ENCODE measurements at places on chromosomes 1 and 21. TPM values are rescaled to one million over a fixed set of nuclear protein-coding genes. Genes with fewer than 3 reads are reported as not detected.

DNA sequence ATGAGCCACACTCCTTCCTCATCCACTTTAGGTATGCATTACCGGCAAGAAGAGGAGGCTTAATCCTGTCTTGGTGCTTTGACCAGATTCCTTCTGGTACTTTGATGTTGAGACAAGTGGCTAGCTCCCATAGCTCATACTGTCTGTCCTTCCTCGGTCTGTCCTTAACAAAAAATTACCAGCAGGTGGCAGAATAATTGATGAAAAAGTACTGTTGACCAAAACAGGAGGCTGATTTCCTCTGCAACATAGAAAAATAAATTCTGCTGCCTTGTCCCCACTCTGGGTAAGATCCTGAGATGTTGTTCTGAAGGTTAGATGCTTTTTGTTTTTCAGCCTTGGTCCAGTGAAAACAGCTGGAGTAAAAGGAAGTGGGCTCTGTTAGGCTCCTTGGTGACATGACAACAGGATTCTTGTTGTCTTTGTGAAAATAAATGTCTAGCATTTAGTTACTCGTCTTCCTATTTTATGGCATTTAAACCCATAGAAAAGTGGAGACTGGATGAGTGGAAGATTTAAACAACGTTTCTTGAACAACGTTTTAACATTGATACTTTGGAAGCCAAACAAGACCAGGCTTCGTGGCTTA lies 11.2 kb upstream of the HJV start:
- no peak for DNase-seq

GRCh38 chr1:33237579-33237978 lies 18.7 kb upstream of the ZNF362 start:
- peak; percentile 31 for DNase-seq

DNA sequence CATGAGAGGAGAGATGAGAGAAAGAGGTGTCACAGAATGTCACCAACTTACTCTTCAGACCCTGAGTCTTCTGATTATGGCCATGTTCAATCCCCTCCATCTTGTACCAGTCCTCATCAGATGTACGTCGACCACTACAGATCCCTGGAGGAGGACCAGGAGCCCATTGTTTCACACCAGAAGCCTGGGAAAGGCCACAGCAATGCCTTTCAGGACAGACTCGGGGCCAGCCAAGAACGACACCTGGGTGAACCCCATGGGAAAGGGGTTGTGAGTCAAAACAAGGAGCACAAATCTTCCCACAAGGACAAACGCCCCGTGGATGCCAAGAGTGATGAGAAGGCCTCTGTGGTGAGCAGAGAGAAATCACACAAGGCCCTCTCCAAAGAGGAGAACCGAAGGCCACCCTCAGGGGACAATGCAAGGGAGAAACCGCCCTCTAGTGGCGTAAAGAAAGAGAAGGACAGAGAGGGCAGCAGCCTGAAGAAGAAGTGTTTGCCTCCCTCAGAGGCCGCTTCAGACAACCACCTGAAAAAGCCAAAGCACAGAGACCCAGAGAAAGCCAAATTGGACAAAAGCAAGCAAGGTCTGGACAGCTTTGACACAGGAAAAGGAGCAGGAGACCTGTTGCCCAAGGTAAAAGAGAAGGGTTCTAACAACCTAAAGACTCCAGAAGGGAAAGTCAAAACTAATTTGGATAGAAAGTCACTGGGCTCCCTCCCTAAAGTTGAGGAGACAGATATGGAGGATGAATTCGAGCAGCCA lies 8.0 kb downstream of the ELOA start:
- peak; percentile 50 for DNase-seq

DNA sequence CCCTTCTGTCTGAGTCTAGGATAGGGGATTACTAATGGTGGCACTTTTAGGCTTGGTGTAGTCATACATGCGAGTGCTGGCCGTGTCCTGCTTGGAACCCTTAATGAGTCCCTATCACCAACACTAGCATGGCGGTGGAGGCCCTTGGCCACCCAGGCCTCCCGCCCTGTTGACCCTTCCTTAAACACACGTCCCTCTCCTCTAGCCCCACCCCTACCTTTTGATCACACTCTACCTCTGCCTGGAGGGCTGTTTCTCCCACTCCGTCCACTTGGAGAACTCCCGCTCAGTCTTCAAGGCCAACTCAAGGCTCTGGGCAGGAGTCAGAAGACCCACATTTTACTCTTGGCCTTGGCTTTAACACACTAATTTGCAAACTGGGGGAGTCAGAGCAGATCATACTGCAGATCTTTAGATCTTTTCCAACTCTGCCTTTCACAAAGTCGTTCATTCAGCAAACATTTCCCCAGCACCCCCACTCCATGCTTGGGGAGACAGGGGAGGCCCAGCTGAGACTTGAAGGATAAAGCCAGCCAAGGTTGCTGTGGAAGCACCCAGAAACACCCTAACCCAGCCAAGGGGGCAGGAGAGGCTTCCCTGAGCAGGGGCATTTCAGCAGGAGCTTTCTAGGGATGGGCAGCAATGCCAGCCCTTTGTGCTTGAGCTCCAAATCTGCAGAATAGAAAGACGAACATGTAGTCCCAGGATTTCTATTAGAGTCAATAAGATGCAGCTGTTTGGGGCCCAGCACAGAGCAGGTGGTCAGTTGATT lies 1.9 kb downstream of the PODN start:
- DNase-seq = no peak

DNA sequence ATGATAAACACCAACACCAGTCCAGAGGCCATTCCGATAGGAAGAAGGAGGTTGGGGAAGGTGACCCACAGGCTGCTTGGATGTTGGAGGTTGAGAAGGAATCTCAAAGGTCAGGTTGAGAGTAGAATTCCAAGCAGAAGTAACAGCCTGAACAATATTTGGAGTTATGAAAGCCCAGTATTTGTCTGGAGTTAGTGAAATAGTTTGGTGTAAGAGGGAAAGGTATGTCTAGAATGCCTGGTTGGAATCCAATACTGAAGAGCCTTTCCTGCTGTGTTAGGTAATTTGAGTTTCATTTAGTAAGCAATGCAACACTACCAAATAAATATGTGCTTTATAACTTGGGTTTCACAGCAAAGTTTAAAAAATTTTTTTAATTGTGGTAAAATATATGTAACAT lies 70.5 kb upstream of the MCOLN3 start:
- DNase-seq = no peak

GRCh38 chr1:157403203-157403602 lies 149.1 kb downstream of the FCRL5 start:
- DNase-seq = no peak

Gene KRTAP13-2
- not detected for total RNA-seq

Gene PLPPR5
- total RNA-seq = not detected

Gene AJAP1
- not detected for total RNA-seq

Gene HP1BP3
- 225 TPM for total RNA-seq

Gene NBPF15
- total RNA-seq = 56.3 TPM

- DNase-seq = peak; percentile 31
Measured at GRCh38 chr21:41768437-41769042, 1.7 kb upstream of the RIPK4 start.

Gene FCRL4
- total RNA-seq = not detected

GRCh38 chr1:29896300-29896699 lies 660.0 kb downstream of the PTPRU start:
- no peak for DNase-seq

DNA sequence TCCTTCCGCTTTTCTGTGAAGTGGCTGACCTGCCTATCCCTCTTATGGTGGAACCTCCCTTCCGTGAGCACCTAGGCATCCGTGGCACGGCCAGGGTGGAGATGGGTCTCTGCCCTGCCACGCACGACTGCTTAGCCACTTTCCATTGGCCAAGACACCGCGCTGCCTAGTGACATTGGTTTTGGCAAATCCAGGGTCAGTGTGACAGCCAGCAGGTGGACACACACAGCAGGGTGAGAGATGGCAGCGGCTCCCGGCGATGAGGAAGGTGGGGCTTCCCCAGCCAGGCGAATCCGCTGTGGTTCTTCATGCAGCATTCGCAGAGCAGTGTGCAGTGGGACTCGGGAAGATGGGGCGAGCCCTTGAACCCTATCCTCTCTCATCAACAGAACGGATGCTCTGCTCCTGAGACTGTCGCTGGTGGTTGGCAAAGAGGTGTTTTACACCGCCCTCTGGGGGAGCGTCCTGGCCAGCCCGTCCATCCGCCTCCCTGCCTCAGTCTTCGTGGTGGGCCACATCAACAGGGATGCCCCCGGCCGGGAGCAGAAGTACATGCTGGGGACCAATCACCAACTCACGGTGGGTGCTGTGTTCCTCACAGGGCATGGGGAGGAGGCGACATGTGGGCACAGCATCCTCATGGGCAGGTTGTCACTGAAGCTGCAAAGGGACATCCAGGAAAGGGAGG lies 51.8 kb downstream of the DOP1B start:
- DNase-seq = no peak

DNA sequence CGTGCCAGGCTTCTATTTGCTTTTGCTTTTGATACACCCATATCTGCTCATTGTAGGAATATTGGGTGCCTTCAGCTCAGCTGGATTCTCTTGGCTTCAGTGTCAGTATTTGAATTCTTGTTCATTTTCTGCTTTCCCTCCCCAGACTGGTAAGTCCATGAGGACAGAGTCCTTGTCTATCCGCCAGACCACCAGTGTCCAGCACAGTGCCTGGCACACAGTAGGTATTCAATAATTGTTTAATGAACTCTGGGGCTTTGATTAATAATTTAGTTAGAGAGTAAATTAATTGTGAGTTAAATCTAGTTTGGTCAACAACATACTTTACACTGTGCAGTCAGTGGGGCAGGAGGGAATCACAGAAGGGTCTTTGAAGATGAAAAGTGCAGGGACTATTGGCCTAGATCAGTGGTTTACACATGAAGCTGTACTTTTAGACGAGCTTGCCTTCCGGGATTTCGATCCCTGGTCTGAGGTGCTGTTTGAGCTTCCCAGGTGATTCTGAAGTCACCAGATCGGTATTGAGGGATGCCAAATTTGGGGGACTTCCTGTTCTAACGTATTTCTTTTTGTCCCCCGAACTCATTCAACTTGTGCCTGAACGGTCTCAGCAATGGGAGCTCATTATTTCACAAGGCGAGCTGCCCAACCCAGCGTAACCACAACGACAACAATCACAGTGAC lies 119.1 kb upstream of the JUN start:
- no peak for DNase-seq

Gene NUCKS1
- total RNA-seq = 202 TPM

- no peak for DNase-seq
Measured at GRCh38 chr1:202725526-202725925, 15.3 kb upstream of the SYT2 start.

- no peak for DNase-seq
Measured at GRCh38 chr1:223133306-223133823, 9.7 kb downstream of the TLR5 start.

- no peak for DNase-seq
Measured at GRCh38 chr1:235758931-235759330, 107.8 kb downstream of the LYST start.

- no peak for DNase-seq
Measured at GRCh38 chr1:218852527-218852926, 321.2 kb upstream of the LYPLAL1 start.

Gene TBX15
- not detected for total RNA-seq

- DNase-seq = no peak
Measured at GRCh38 chr1:153651771-153652170, 6.7 kb upstream of the SNAPIN start.

Gene C1orf94
- total RNA-seq = not detected

DNA sequence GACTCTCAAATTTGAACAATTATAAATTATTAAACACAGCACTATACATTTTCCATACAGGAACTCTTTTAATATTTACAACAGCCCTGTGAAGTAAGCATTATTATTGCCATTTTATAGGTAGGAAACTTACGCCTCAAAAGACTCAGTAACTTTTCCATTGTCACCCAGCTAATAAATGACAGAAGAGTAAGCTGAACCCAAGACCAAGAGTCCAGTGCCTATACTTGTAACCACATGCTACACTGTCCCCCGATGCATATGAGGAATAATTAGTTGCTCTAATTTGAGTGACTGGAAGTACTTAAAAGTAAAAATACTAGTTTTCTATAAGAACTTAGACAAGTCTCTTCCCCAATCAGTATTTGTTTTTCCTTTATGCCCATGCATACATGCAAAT lies 88.5 kb downstream of the PTPN14 start:
- no peak for DNase-seq

DNA sequence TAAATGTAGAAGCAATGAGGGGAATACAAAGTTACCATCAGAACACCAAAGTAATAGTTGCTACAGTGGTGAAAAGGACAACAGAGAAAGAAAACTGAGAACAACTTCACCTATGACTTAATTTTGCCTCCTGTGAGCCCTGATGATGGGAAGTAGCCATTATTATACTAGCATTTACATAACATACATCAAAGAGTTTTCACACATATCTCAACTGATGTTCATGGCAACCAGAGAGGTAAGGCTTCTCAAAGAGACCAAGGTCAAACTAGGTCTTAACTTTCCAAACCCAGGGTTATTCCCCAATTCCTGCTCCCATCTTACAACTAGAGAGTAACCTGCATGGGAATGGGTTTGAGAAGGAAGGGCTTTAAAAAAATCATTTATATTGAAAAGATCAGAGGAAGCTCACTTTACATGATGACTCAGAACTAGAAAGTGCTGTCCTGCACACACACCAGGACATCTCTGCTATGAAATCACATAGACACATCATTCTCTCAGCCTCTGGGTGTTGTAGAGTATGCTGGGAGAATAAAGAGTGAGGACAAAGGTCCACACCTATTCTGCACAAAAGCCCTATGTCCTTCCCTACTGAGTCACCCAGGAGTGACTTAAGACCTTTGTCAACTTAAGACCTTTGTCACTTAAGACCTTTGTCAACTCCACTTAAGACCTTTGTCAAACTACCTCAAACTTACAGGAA lies 179.7 kb downstream of the TNFSF18 start:
- no peak for DNase-seq

DNA sequence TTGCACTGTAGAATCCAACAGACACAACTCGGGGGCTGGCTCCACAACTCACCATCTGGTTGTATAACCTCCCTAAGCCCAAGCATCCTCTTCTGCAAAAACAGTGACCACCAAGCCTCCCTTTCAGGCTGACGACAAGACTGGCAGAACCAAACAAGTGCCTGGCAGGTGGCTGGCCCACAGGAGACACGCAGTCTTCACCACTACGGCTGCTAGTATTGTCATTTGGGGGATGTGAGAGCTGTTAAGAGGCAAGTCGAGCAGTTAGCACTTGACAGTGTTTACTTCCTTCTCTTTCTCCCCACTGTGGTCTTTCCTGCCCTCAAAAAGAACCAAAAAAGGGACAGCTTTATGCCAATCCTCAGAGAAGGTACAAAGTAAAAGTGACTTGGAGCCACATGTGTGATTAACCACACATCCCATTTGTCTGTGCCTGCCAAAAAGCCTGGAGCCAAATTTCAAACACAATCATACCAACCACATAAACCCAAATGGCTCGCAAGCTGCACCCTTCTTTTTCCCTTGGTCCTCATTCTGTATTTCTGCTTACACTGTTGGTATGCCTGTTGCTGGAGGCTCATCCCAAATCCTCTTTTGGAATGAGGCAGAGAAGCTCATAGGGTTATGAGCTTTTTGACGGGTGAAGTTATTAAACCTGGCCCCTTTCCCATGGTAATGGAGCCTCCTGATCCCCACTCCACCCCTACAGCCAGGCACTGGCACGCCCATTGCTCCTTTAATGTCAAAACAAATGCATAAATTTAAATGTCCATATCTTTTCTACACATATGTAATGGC lies 94.1 kb downstream of the TGFBR3 start:
- DNase-seq = no peak

Measured in activated CD4-positive, alpha-beta memory T cell treated with anti-CD3 and anti-CD28 coated beads for 36 hours (primary cell).